HAP-1 (cell line): ENCODE measurements at places on chromosomes 4 and X.

DNA sequence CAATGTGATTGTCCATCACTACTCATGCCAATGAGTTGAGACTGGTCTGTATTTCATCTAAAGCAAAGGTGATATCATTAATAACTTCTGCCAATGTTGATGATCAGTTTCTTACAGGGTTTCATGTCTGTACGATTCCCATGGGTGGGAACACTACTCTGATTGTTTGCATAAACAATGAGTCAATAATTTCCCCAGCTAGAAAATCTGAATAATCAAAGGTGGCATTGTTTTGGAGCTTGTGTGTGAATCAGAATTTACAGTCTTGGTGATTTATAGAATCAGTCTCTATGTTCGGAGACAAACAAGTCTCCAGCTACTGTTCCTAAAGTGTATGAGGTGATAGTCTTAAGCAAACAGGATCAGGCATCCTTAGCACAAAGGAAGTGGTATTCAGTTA, 35.5 kb upstream of the PARM1 start:
- DNase-seq, result no peak

- DNase-seq, result no peak
Observed at GRCh38 chrX:15877380-15877779, 22.8 kb upstream of the AP1S2 start.

DNA sequence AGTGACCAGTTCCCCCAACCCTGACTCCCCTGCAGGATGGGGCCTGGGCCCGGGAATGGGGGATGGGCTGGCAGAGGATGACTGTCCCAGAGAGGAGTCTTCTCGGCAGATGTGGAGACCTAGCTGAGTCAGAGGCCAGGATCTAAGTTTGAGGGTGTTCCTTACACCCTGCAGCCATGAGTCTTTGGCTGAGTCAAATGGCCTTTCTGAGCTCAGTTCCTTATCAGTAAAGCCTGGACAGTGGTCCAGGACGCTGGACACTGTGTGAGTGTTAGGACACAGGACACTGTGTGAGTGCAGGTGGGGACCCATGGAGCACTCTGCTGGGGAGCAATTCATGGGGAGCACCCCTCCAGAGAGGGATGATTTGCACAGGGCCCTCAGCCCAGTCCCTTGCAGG, 5.0 kb downstream of the IL9R start:
- DNase-seq, result no peak

GRCh38 chr4:123997776-123998449, 601.3 kb downstream of the SPRY1 start:
- no peak for DNase-seq

GRCh38 chr4:101649790-101650515, 140.6 kb upstream of the BANK1 start:
- no peak for DNase-seq

DNA sequence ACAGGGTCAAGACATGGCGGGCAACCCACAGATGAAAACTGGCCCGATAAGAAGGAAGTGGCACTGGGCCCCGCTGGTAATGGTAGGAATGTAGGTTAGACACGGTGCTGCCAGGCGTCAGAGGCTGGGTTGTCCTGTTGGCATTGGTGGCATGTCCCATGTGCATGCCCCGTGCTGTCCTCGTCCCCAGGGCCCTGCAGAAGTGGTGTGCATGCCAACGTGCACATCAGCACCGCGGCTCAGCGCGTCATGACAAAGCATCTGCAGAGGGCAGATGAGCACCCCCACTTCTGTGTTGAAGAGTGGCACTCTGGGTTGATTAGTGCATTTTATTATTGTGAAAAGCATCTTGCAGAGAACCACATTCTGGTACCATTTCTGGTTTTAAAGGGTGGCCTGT, 35.6 kb downstream of the NELFA start:
- DNase-seq, result no peak

- DNase-seq, result no peak
Observed at GRCh38 chr4:78937837-78938236, 1.4 kb downstream of the PAQR3 start.

- no peak for DNase-seq
Observed at GRCh38 chrX:131217989-131218388, 71.1 kb downstream of the IGSF1 start.

DNA sequence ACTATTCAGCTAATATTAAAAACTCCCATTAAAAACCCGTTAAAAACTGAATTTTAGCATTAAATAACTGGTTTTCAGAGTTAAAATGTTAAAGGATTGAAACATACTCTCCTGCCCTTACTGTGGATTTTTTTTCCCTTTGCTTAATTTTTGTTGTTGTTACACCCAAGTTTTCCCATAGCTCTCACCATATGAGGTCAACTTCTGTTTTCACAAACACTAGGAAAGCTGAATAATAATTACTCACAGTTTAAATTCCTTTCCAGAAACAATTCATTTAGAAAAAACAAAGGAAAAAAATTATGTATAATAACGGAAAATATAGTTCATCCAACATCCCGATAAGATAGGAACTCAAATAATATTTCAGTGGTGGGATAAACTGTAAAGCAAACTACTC, 129.0 kb downstream of the PPP3CA start:
- DNase-seq, result no peak

DNA sequence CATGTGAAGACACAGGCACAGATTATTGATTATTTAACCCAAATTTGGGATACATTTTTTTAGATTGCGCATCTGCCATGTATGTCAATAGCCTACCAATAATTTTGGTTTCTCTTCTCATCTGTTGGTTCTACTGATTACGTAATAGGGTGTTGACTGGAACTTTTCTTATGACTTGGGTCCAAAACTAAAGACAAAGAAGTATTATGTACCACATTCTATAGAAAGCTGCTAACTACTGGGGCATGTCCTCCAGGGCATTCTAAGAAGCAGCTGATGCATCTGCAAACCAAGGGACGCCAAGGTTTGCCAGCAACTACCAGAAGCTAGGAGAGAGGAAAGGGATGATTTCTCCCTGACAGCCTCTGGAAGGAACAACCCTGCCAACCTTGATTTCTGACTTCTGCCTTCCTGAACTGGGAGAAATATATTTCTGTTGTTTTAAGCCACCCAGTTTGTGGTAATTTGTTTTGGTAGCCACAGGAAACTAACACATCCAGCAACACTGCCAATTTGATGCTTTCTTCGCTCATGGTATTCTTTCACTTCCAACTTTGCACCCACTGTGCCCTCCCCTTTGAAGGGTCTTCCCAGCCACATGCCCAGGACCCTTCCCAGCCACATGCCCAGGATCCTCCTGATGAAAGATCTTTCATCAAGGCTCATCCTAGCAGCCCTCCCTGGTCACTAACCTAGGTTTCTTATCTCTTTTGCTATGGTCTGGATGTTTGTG, 15.9 kb upstream of the TLR1 start:
- no peak for DNase-seq

DNA sequence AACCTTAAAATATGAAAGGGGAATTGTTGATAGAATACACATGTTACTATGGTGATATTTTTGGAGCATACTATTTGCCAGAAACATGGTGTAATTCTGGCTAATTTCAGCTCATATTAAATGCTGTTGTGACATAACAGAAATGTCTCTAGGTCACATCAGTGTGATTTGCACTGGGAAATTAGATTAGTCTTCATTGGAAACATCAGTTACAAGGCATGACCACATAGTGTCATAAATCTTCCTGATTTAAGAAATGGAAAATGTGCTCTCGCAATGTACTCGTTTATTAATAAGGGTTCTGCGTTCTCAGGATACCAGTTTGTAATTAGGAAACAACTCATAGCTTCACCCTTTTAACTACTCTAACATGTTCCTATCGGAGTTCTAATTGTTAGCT, 72.9 kb upstream of the GYPA start:
- DNase-seq, result no peak

GRCh38 chr4:33262824-33263223, 2542.7 kb downstream of the PCDH7 start:
- DNase-seq, result no peak

DNA sequence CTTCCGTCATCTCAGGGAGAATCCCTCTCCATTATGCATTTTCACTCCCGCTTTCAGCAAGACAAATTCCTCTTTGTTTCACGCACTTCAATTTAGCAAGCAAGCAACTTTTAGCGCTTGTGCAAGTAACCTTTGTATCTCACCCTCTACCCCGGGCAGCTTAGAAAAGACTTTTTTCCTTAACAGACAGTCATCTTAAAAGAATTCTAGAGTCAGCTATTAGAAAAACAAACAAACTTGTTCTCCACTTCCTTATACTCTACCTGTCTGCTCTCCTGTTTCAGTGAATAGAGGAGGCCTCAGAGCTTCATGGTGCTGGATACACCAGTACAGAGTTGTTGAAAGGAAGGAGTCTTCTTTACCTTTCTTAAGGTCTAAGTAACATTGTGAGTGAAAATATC, 12.1 kb downstream of the TIGD2 start:
- DNase-seq, result no peak
